ENCODE measurements at places on chromosomes 3 and 15.

- DNase-seq = no peak
These were observed 22.9 kb downstream of the PDE8A start for GRCh38 chr15:85004550-85004949.

- DNase-seq = no peak
These were observed 14.1 kb upstream of the GNAT1 start for GRCh38 chr3:50177346-50177745.

DNA sequence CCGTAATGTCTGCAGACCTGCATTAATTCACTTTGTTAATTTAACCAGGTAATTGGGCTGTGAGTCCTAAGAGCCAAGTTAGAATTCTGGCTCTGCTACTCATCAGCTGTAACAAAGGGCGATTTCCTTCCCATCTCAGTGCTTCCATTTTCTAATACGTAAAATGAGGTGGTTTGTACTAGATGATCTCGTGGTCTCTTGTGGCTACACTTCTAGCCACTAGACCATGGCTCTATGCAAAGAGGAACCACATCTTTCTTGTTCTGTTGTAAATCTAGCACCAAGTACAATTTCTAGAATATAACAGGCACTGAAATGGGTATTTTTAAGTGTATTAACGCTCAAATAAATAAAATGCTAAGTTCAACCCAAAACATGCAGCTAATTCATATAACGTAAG, 174.4 kb upstream of the THBS1 start:
- no peak for DNase-seq

- DNase-seq = no peak
These were observed 5.3 kb upstream of the GNAT1 start for GRCh38 chr3:50186096-50186495.

DNA sequence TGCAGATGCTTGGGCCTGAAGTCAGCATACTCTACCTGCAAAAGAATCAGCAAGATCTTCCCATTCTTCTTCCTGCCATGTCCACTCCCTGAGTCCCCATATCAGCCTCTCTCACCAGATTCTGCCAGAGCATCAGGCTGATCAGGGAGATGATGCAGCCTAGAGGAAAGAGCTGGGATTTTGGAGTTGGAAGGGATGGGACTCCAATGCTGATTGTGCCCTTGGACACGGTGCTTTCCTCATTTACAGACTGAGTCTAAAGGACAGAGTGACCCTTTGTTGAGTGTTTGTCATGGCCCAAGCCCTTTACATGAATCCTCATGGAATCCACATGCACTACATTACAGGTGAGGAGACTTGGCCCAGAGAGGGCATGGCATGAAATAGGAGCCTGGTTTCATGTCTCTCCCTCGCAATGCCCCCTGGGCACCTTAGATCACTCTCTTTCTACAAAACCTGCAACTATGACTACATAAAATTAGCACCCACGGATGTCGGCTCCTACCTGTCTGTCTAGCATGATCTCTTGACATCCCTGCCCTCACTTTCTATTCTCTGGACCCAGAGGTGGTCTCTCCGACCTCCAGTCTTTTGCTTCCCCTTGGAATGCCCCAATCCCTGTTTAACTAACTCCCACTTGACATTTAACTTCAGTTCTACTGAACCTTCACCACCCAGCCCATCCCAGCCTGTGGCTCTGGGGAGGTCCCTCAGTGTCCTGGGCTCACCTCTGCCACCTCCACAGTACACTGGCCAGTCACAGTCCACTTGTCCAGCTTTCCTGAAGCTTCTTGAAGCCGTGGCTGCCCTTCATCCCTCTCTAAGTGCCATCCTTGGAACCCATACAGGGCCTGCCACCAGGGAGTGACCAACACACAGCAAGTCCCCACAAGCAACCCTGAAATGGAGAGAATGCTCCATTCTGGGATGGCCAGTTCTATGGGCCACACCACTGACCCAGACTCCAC, 173.5 kb downstream of the ABHD5 start:
- DNase-seq = no peak

DNA sequence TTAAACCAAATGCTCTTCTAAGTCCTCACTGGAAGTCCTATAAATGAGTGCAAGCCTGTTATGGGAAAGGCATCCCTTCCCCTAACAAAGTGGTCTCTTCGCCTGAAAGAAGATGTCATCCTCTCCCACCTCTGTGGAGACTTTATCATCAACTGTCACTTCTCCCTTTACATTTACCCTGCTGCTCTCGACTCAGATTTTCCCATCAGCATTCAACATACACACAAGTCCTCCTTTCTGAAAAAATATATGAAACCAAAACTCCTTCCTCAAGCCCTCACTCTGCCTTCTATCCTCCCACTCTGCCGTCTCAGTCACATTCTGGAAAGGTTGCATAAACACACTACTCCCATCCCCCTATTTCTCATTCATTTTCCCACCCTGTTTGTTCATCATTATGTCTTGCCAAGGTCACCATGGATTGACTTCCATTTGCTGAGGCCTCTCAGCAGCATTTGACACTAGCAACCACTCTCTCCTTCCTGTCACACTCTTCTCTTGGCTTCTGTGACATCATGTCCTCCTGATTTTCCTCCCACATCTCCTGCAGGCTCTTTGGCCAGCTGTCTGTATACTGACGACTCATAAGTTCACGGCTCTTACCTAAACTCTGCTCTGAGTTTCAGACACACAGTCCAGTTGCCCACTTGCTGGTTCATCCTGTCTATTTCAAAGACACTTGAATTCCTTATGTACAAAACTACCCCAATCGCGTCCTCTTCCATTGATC, 70.3 kb upstream of the SMAD3 start:
- no peak for DNase-seq

DNA sequence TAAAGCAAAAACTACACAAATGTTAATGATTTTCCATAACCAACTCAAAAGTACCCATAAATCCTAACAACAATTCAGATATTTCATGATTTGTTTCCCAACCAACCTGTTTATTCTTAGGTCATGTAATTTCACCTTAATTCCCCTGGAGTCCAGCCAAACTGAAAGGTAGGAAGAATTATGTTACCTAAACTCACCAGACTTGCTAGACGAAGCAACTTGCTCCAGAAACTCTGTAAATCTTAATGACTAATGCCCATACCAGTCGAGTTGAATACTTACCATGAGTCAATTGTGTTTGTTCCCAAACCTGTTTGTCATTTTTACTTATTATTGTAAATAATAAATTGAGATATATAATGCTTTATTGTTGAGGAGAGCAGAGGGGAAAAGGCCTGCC, 1030.0 kb downstream of the TBL1XR1 start:
- DNase-seq = no peak

DNA sequence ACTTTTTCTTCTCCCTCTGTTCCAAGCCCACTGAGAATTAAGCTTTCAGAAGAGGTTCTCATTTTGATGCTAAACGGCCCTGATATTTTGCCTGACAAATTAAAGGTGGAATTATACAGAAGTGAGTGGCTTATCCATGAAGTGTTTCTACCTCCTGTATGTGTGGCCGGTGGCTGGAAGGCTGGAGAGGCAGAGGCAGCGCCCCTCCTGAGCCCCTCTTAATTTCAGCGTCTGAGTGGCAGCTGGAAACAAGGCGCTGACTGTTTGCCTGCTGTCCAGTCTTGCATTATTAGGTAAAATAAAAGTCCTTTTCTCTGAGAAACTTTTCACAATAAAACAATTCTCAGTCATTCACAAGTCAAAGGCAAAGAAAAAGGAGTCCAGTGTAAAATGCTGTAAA, 685.7 kb downstream of the MCTP2 start:
- no peak for DNase-seq

GRCh38 chr15:96132126-96132525, 198.4 kb upstream of the NR2F2 start:
- DNase-seq = no peak

Measured in stimulated activated CD8-positive, alpha-beta memory T cell treated with anti-CD3 and anti-CD28 coated beads, Interleukin-4, amount 100 ng/mL, for 4 hours (primary cell).